Fibroblast of pulmonary artery (primary cell): ENCODE measurements at places on chromosomes 2 and 18.

DNA sequence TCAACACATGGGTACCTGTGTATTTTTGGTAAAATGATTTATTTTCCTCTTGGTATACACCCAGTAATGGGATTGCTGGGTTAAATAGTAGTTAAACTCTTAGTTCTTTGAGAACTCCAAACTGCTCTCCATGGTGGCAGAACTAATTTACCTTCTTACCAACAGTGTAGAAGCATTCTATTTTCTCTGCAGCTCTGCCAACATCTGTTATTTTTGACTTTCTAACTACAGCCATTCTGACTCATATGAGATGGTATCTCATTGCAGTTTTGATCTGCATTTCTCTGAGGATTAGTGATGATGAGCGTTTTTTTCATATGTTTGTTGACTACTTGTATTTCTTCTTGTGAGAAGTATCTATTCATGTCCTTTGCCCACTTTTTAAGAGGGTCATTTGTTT lies 180.6 kb downstream of the FSIP2 start:
- peak; percentile 1 for DNase-seq

GRCh38 chr2:10613263-10613662 lies 76.5 kb downstream of the NOL10 start:
- DNase-seq, result peak; percentile 23

GRCh38 chr2:231910771-231911170 lies 15.4 kb downstream of the NPPC start:
- no peak for DNase-seq

DNA sequence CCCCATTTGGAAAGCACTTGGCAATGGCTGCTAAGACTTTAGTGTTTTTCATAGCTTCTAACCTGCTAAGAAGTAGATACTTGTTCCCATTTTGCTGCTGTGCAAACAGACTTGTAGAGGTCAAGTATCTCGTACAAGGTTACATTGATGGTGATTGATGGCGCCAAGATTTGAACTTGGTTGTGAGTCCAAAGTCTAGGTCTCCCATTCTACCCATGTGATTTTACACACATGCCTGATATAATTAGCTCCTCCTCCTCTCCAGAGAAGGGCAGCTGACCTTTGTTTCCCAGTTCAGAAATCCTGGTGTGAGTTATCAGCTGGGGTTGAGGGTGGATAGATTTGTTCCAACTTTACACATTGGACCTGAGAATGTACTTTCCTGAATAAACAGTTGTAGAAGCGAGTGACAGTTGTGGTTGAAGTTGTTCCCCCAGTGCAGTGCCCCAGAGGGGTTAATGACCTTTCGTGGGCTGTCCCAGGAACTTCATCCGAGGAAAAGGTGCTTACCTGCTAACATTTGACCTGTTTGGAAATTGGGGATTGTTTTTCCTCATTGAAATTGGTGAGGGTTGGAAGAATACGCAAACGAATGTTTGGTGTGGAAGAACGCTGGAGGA lies 10.4 kb downstream of the TCF7L1 start:
- DNase-seq, result no peak

- no peak for DNase-seq
Observed at GRCh38 chr18:5365443-5365842, 69.9 kb upstream of the ZBTB14 start.

- peak; percentile 71 for DNase-seq
Observed at GRCh38 chr2:16617282-16618266, 48.1 kb downstream of the CYRIA start.

DNA sequence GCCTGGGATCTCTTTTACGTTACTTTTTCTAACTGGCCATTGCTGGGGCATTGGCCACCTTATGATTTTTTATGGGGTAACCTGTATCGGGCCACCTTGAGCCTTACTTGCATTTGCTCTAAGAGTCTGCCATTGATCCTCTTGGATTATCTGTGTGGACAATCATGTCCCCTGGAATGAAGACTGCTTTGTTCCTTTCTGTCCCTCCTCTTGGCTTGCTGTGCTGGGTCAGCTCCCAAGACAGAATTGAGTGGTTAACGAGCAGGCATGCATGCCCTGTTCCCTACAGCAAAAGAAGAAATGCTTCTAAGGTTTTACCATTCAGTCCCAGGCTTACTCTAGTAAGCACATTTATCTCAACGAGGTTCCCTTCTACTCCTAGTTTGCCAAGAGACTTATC lies 46.3 kb downstream of the MAL start:
- DNase-seq, result no peak

DNA sequence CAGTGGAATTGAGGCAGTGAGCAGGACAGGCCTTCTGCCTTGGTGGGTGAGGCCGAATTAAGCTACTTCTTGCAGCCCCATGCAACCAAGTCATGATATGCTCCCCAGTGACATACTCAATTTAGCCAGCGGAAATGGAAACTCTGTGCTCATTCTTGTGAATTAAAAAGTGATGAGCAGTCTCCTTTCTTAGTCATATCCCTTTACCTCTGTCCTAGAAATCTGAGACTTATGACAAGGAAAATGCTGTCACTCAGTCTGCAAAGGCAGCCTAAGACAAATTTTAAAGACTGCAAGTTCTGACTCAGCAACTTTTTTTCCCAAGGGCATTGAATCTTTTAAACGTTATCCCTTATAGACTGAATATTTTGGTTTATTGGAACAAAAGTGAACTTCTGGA lies 218.2 kb downstream of the SH3BP4 start:
- DNase-seq, result peak; percentile 51

GRCh38 chr2:28958689-28959088 lies 22.4 kb upstream of the TOGARAM2 start:
- peak; percentile 85 for DNase-seq

GRCh38 chr2:241996100-241996499 lies 126.6 kb downstream of the RTP5 start:
- DNase-seq, result no peak

DNA sequence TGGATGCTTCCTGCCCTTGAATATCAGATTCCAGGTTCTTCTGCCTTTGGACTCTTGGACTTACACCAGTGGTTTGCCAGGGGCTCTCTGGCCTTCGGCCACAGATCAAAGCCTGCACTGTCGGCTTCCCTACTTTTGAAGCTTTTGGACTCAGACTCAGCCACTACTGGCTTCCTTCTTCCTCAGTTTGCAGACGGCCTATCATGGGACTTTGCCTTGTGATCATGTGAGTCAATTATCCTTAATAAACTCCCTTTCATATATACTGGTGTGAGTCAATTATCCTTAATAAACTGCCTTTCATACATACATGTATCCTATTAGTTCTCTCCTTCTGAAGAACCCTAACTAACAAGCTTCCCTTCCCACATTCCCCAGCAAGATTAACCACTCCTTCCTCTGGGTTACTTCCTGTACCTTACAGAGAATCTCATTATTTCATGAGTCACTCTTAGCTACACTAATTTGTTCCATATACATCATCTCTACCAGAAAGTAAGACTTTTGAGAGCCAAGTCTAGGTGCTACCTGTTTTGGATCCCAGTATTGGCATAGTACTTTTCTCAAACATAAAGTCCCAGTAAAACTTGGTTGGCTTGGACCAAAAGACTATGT lies 31.3 kb upstream of the LRATD1 start:
- DNase-seq, result no peak

- no peak for DNase-seq
Observed at GRCh38 chr2:237630216-237631000, 3.0 kb downstream of the LRRFIP1 start.

GRCh38 chr2:232977438-232977971 lies 35.6 kb downstream of the NGEF start:
- no peak for DNase-seq

GRCh38 chr2:68806511-68807109 lies 64.6 kb downstream of the BMP10 start:
- DNase-seq, result peak; percentile 73

DNA sequence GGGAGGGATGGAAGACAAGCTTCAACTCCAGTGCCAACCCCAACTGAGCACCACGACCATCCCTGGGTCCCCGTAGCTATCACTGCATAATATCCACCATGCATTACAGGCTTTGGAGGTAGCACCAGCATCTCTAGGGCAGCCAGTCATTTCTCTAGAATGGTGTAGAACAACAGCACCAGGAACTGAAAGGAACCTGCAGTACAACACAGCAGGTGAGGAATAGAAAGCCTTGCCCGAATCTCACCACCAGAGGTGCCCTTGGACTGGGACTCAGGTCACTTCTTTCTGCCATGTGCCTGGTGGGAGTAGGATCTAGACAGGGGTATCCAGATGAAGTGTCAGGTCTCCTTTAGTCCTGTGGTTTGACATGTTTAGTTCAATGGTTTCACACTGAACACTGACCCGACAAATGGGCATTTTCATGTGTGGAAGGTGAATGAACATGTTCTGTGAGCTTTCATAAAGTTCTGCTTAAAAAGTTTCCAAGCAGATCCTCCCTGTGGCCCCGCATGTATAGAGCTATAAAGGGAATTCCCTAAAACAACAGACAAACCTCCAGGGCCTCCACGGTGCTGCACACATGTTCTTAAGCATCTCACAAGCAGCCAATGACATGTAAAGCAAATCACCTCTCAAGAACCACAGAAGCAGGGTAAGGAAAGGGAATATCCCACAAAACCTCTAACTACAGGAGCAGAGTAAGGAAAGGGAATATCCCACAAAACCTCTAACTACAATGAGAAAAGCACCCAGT lies 208.3 kb downstream of the AFF3 start:
- DNase-seq, result no peak
